Activated T-cell treated with anti-CD3 and anti-CD28 coated beads, Interleukin-2, amount 50 U/mL, for 72 hours (primary cell): ENCODE measurements at places on chromosomes 7 and 10. TPM values are rescaled to one million over a fixed set of nuclear protein-coding genes. Genes with fewer than 3 reads are reported as not detected.
A peak's percentile ranks its signal among the peaks of the same experiment; 100 is the strongest.

DNA sequence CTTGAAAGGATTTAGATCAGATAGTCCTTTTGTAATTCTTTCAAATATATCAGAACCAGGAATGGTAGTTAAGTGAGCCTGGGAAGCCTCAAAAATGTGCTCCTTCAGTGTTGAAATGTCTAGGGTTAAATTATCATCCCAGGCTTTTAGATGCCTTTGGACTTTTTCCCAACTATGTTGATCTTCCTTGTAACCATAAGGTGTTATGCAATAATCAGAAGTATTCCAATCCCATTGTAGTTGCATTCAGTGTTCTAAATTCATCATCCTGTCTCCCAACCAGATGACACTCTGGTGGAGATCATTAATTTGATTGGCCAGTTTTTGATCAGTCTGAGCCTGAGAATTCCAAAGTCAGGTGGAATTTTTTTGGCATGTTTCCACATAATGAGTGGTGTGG, 35.1 kb upstream of the AKR1C2 start:
- DNase-seq = no peak

DNA sequence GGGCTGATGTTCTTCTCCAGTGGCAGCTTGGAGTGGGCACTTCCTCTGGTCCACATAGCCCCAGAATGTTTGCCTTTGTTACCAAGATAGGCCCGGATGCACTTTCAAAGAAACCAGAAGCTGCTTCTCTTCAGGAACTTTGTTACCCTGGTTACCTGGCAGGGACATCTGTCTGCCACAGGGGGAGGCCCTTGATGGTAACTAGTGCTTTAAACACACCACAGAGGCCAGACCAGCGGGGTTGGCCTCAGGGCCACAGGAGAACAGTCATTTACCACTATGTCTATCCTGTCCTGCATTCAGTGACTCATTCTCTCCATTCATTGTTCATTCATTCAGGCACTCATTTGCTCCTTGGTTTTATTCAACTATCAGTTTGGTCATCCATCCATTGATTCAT, 11.9 kb upstream of the PLEKHA1 start:
- peak; percentile 21 for DNase-seq

GJD4 gene
- not detected for total RNA-seq

GRCh38 chr10:126075009-126075408, 178.6 kb downstream of the FANK1 start:
- DNase-seq = no peak

- no peak for DNase-seq
These were observed 83.7 kb downstream of the TRIM24 start for GRCh38 chr7:138543739-138544138.

DNA sequence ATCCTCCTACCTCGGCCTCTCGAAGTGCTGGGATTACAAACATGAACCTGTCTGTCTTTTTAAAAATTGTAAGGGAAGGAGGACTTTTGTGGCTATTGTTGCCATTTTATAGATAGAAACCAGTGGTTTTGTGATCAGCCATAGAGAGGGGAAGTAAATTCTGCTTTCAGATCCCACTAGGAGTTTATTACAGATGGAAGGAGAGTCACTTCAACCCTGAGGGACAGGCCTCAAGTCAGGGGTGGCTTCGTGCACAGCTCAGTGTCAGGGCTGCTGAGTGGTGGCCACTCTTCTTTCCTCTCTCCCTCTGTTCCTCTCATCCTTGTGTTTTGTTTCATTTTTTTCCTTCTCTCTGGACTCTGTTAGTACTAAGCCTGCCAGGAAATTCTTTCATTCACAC, 60.8 kb downstream of the OGDH start:
- no peak for DNase-seq

GRCh38 chr7:32774541-32774951, 117.0 kb downstream of the KBTBD2 start:
- DNase-seq = no peak

CRTAC1 gene
- total RNA-seq = not detected
